ENCODE measurements at places on chromosomes 3 and 15. TPM values are rescaled to one million over a fixed set of nuclear protein-coding genes. Genes with fewer than 3 reads are reported as not detected.

- no peak for DNase-seq
Measured at GRCh38 chr15:59976480-59977271, 27.4 kb upstream of the FOXB1 start.

- DNase-seq: no peak
Measured at GRCh38 chr3:170811515-170811914, 58.5 kb downstream of the RPL22L1 start.

GRCh38 chr3:16512435-16513140, 911 bp downstream of the RFTN1 start:
- DNase-seq: no peak

TRIM42 gene
- total RNA-seq: not detected

NPAP1 gene
- 0.31 TPM for total RNA-seq

STRIT1 gene
- total RNA-seq: not detected
